Activated T-cell treated with anti-CD3 and anti-CD28 coated beads for 48 hours (primary cell): ENCODE measurements at places on chromosomes 5 and 9.

- no peak for DNase-seq
These were observed 16.2 kb downstream of the GDF9 start for GRCh38 chr5:132850066-132850465.

GRCh38 chr5:157744051-157745011 lies 819 bp downstream of the LSM11 start:
- peak; percentile 31 for DNase-seq

DNA sequence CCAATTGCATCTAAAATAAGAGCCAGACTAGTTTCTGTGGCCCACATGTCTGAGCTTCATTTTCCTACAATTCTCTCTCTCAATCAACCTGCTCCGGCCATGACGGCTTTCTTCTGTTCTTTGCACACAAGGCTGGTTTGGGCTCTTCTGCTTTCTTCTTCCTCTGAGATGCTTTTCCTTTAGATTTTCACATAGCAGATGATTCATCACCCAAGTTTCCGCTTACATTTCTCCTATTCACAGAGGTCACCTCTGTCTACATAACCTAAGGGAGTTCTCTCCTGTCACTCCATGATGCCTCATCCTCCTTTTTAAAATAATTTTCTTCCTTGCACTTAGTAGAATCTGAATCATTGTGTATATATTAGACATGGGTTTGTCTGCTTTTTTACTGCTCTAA lies 334.6 kb upstream of the TUSC1 start:
- DNase-seq: no peak

DNA sequence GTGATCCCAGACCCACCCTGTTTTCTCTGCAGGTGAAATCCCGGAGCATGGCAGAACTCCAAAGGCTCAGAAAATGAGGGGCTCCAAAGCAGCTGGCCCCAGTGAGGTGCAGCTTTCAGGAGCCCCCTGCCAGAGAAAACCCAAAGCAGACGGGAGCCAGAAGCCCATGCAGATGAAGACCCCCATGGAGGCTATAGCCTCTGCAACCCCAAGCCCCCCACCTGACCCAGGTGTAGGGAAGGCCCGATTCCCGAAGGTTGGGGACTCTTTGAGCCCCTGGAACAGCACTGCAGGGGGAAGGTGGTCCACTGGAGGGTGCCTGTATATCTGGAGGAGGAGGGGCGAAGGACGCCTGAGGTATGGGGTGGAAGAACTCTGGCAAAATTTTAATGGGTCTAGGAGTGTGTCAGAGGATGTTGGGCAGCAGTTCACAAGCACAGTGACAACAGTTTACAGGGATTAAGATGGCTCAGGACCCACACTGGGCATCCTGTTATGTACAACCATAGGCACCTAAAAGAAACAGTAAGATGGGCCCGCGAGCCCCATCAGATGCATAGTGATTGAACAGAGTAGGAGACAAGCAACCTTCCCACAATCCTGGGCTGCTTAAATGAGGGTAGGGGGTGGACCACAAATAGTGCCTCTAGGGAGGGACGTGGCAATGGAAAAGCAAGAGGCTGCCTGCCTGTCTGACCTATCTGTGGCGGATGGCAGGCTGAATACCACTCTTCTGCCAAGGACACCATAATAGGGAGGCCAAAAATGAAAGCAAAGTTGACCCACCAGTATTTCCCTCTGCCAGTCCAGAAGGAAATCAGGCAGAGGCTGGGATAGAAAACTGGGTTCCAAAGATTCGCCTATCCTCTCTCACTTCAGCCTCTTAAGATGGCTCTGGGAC lies 16.4 kb upstream of the ANXA6 start:
- no peak for DNase-seq
